ENCODE measurements at places on chromosomes 5 and 9.

DNA sequence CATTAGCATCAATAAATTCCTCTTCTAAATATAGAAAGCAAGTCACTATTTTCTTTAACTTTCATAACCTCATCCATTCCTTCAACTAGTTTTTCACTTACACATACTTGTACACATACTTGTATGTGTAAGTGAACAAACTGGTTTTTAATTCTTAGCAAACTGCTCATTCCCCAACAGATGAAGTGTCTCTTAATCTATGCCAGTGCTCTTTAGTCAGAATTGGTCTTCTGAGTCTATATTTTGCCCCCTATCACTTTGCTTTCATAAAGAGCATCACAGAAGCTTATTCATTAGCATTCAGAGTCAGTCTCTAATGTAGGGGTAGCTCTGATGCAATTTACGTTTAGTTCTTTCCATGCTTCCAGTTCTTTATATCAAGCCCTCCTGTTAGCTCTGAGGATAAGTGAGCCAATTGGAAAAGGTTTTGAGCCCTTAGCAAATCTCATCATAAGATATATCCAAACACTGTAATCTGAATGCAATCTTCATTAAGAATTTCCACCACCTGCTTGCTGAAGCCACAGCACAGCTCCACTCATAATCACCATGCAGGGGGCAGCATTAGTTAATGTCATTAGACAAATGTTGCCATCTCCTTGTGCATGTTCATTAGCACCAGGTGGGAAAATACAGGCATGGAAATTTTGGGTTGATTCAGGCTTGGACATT, 178.5 kb upstream of the SLC24A2 start:
- no peak for DNase-seq

GRCh38 chr9:122827761-122828093, 661 bp downstream of the PDCL start:
- DNase-seq, result no peak

DNA sequence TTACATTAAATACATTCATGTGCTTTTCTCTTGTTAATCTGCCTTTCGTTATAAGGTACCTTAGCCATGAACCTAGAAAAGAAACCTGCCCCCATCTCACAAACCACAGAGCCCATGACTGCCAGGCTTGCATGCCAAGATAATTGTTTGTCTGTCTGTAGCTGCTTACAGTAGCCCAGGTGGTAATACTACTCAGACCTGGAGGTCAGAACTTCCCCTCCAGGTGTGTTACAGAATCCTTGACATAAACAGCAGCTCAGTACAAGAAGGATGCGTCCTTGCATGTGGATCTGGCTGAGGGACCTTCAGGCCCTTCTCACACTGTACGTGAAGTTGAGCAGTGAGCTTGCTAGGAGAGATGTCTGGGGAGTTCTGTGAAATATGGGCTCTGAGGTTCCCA, 291.4 kb downstream of the CSNK1G3 start:
- no peak for DNase-seq

DNA sequence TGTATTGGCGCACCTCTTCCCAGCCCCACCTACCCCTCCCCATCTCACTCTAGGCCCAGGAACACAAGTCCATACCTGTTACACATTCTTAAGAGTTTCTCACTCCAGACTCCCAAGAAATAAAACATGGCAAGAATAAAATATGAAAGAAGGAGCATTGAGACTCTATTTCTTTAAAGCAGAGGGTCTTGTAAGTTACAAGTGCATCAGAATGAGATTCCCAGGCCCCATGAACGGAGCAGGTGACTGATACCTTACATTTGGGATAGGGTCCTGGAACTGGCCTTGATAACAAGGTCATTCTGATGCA, 5.7 kb downstream of the EGR1 start:
- DNase-seq, result no peak

DNA sequence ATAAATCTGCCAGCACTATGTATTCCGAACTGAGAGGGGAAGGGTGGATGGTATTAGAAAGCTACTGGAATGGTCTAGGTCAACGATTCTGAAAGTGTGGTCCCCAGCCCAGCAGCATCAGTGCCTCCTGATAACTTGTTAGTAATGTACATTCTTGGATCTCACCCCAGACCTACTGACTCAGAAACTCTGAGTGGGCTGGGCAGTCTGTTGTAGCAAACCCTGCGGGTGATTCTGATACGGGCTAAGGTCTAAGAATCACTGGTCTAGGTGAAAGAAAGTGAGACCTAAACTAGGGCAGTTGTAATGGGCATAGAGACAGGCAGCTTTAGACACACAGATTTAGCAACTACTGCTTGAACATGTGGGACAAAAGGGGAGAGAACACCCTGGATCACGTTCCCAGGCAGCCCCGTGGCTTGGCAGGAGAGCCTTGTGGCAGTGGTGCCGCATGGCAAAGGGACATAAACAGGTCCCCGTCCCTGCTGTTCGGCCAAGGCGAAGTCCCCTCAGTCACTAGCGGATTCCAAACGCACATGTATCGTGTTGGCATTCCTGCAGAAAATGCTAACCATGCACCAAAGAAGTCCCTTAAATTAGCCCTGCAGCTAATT, 216.3 kb downstream of the TTLL11 start:
- DNase-seq, result no peak

DNA sequence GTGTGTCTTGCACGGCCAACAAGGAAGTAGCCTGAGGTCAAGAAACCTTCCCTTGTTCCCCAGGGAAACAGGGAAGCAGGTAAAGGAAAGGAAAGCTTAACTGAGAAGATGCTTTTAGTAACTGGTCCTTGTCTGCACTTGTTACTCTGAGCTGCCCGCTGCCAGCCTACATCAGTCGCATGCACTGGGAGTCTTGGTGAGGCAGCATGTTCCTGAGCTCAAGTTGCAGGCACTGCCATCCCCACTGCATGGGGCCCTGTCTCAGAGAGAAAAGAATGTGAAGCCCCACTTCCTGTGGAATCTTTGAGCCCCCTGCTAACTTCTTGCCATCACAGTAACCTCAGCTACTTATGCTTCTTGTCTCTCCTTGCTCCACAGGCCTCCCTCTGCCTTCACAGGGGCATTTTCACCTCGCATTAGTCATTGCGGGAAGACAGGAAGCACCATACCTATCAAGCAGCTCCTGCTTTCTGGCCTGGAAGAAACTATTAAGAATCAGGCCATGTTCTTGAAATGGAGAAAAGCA, 344.1 kb upstream of the ADAMTSL1 start:
- no peak for DNase-seq

DNA sequence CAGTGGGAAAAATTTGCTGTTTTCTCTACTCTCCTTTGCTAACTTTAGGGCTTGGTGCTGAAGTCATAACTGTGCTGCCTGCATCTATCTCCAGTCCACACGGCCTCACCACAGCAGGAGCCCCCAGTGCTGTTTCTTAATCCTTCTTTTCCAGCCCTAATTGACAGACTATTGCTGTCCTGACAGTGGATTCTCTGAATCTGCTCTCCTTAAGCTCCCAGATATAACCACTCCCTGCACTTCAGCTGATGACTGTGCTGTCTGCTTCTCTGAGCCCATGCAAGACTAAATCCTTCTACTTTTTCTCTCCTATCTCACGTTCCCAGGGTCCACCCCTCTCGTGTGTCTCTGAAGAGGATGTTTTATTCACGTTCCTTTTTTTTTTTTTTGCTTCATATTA, 19.7 kb upstream of the GRIA1 start:
- DNase-seq, result no peak

DNA sequence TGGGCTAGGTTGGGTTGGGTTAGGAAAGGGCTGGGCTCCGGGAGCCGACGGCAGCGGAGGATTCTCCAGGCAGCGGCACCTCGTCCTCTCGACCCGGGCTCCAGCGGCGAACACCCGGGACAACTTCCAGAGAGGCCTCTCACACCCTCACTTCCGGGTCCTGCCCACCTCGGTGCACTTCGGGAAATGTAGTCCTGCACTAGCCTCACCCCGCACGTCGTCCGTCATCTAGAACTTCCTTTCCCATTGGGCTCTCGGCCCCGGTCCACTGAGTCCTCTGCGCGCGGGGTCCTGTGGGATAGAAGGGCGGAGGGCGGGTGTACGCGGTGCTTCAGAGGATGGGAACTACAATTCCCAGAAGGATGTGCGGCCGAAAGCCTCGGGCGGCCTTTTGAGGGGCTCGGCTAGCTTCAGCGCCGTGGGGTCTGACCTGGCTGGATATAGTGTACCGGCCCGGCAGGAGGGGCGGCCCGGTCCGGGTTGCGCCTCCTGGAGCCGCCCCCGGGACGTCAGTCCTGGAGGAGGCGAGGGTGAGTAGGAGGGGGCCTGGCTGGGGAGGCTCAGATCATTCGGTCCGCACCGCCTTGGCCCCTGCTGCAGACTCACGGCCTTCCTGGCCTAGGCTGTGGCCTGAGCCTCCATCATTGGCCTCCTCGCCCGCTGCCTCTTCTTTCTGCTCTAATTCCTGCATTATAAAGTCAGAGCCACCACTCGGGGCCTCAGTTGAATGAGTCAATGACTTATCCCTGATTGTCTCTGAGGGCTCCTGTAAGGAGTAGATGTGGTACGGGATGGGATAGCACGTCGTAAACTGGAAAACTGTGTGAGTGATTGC, at the start of the genes ERP44 and INVS:
Gene ERP44 (minus strand): TSS at position 114 of the 835 bp plus-strand sequence. CDS start 160 bp downstream, outside the sequence.
Gene INVS (plus strand): TSS at position 357 of the 835 bp plus-strand sequence. CDS start 5,279 bp downstream, outside the sequence.
- peak; percentile 95 for DNase-seq

DNA sequence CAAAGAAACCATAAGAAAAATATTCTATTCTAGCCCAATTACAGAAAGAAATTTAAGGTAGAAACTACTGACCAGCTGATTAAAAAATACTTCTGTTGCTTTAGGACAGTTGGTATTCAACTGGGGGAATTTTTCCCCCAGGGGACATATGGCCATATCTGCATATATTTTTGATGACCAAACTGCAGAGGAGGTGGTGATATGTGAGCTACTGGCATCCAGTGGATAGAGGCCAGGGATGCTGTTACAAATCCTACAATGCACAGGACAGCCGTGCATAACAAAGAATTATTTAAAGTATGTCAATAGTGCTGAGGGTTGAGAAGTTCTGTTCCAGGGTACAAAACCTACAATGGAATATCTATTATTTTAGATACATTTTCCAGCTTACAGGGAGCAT, 24.0 kb downstream of the ZFR start:
- DNase-seq, result no peak

- no peak for DNase-seq
Observed at GRCh38 chr5:139744471-139745131, 51.0 kb upstream of the PSD2 start.

DNA sequence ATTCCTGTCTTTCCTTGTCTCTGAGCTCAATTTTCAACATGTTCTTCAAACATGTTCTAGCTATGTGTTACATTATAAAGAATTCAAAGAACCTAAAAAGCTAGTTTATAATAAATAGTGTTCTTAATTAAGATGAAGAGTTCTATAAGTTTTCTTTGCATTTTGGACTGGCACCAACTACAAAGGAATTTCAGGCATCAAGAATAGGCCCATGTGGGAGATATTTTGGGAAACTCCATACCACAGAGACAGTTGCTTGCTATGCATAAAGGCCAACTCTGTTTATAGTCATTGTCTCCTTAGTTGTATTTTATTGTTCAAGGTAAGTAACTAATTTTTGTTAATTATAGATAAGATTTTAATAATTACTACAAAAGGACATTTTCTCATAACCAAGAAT, 4.5 kb downstream of the SLF1 start:
- DNase-seq, result no peak

DNA sequence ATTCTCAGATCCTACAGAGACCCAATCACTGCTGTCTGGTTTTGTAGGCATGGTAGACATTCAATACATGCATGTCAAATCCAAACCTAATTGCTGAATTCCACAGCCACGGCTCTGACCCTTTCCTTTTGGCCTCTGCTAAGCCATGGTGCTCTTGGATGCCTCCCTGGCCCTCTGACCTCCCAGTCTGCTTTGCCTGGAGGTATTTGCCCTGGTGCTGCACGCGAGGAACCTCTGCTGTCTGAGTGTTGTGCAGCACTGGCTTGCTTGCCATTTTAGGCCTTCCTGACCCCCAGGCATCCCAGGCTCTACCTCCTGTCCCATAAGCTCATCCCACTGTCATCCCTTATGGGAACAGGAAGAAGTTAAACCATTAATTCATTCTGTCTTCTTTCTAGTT, 60.9 kb downstream of the DOCK2 start:
- no peak for DNase-seq

- no peak for DNase-seq
Observed at GRCh38 chr5:130773813-130774212, 391.2 kb downstream of the HINT1 start.

- no peak for DNase-seq
Observed at GRCh38 chr5:95244479-95244878, 40.4 kb downstream of the MCTP1 start.

DNA sequence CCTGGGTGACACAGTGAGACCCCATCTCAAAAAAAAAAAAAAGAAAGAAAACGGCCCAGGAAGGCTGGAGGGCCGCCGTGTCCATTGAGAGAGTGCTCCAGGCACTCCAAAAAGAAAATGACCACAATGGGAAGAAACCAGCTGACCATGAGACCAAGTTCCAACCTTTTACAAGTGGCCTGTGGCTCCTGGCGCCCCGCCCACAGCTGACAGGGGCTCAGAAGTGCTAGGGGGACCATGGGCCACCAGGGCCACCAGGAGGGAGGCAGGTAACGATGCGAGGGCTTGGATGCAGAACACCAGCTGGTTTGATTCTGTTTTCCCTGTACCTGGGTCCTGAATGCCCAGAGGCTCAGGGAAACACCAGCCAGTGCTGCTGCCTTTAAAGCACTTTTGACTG, 34.6 kb downstream of the FXN start:
- DNase-seq, result no peak

- DNase-seq, result no peak
Observed at GRCh38 chr9:6910032-6910431, 152.3 kb downstream of the KDM4C start.

- DNase-seq, result no peak
Observed at GRCh38 chr9:125431741-125432271, 170.2 kb downstream of the GAPVD1 start.

DNA sequence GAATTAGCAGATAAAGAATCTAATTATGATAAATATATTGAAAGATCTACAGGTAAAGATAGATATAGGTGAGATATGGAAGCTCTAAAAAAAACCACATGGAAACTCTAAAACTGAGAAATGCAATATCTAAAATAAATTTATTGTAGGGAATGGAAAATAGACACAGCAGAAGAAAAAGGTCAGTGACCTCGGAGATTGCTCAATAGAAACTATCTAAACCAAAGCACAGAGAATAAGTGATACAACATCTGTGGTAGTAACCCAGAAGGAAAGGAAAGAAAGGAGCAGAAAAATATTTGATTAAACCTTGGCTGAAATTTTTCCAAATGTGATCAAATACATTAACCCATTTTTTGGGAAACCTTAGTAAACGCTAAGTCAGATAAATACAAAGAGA, 43.1 kb upstream of the GLIPR2 start:
- no peak for DNase-seq
